ENCODE measurements at places on chromosomes 12 and 14. TPM values are rescaled to one million over a fixed set of nuclear protein-coding genes. Genes with fewer than 3 reads are reported as not detected.
A peak's percentile ranks its signal among the peaks of the same experiment; 100 is the strongest.

- DNase-seq: no peak
- no peaks in the 10 kb centered on the region for H3K4me1 ChIP-seq
- H3K27me3 ChIP-seq: peaks cover 2% of the 10 kb centered on the region
Measured at GRCh38 chr12:98951406-98951805, 306.3 kb downstream of the APAF1 start.

Gene KLRF2
- 1.6 TPM for total RNA-seq

Gene IAPP
- total RNA-seq: not detected

DNA sequence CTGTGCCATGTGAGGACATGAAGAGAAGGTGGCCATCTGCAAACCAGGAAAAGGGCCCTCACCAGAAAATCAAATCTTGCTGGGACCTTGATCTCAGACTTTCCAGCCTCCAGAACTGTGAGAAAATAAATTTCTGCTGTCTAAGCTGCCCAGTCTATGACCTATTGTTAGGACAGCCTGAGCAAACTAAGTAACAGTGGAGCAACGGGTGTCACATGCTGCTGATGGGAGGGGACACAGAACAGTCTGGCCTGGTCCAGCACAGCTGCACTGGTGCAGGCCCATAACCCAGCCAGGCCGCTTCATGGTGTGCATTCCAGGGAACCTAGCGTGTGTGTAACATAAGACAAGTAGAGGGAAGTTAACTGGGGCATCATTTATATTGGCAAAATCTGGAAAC is 42.1 kb downstream of the GRIP1 start:
- no peak overlapping the region for H3K27ac ChIP-seq
- peaks cover 5% of the 10 kb centered on the region for H3K27me3 ChIP-seq
- no peak overlapping the region for H3K4me3 ChIP-seq
- no peak for DNase-seq
- H3K4me1 ChIP-seq: no peaks in the 10 kb centered on the region

DNA sequence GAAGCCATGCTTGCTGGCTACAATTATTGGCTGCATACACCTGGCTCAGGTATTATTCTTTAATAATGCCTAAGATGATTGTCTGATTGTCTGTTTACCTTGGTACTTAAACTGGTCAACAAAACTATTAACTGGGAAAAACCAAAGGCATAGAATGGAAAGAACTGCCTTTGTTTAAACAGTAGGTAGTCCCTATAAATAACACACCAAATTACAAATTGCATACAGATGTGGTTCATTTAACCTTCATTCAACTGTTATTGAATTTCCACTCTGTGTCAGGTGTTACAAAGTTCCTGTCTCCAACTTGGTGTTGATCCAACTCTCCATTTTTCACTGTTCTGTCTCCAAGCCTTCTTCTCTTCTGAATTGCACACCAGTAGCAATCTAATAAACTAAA is 79.8 kb upstream of the FSCB start:
- no peak overlapping the region for H3K4me3 ChIP-seq
- H3K27me3 ChIP-seq: no peaks in the 10 kb centered on the region
- no peak for DNase-seq
- no peaks in the 10 kb centered on the region for H3K36me3 ChIP-seq
- no peaks in the 10 kb centered on the region for H3K4me1 ChIP-seq

DNA sequence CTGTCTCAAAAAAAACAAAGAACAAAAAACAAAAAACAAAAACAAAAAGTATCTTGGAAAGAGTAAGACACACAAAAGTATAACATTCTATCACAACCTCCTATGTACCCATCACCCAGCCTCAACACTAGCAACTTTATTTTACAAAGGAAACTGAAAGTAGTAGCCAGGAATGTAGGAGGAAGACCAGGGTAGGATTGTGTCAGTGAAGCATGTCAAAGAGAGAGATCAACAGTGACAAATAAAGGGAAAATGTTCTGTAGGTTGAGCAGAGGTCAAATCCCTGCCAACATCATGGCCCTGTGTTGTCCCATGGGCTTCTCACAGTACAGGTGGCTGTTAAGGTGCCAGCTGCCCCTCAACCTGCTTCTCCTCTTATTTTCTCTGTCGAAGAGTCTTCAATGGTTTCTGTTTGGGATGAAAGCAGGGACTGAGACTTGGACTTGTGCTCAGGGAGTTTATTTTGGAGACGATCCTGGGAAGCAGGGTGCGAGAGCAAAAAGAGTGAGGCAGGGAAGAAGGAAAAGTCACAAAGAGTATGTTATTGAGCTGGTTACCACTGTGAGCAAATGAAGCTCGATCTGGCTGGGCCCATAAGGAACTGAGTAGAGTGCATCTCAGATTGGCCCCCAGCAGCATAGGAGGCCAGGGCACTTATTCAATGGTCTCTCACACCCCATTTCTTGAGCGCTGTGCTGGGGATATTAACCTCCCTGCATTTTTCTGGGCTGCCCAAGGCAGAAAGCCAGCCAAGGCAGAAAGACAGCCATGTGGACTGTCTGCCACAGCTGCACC is 29.4 kb upstream of the CTDSP2 start:
- H3K36me3 ChIP-seq: no peaks in the 10 kb centered on the region
- H3K27me3 ChIP-seq: peaks cover 7% of the 10 kb centered on the region
- H3K4me3 ChIP-seq: no peak overlapping the region
- DNase-seq: no peak

- H3K27me3 ChIP-seq: no peaks in the 10 kb centered on the region
- DNase-seq: no peak
- H3K4me3 ChIP-seq: no peak overlapping the region
- H3K27ac ChIP-seq: no peak overlapping the region
- no peaks in the 10 kb centered on the region for H3K4me1 ChIP-seq
Measured at GRCh38 chr12:24015833-24016160, 66.3 kb upstream of the SOX5 start.

Gene SLC5A8
- total RNA-seq: not detected

Gene MYO1H
- total RNA-seq: not detected

- H3K4me3 ChIP-seq: no peak overlapping the region
- DNase-seq: peak; percentile 47
- H3K36me3 ChIP-seq: no peaks in the 10 kb centered on the region
Measured at GRCh38 chr12:77133566-77133965, 68.2 kb upstream of the E2F7 start.

GRCh38 chr12:96208801-96209549 is 14.8 kb downstream of the ELK3 start:
- H3K27me3 ChIP-seq: no peaks in the 10 kb centered on the region
- H3K27ac ChIP-seq: no peak overlapping the region

Gene BTG1
- 132 TPM for total RNA-seq

DNA sequence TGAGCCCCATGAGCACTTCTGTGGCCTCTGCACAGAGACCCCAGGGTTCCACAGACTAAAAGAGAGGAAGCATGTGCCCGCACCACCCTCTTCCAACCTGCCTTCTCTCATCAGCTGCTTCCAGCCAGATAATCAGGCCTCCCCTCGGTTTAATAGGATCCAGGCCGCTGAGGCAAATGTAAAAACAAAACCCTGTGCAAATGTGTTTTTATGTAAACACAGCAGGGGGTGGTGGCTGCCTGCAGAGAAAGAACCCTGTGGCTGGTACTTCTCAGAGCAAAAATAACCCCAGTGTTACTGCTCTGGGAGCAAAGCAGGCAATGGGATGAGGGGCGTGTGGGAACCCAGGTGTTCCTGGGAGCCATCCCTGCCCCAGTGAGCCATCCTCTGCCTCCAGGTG is 46.2 kb downstream of the WSCD2 start:
- no peak overlapping the region for H3K27ac ChIP-seq
- H3K36me3 ChIP-seq: no peaks in the 10 kb centered on the region
- H3K27me3 ChIP-seq: peaks cover 6% of the 10 kb centered on the region
- no peaks in the 10 kb centered on the region for H3K4me1 ChIP-seq
- H3K4me3 ChIP-seq: no peak overlapping the region
- DNase-seq: no peak

Gene LRP1-AS
- total RNA-seq: not detected

- H3K36me3 ChIP-seq: peaks cover 6% of the 10 kb centered on the region
- DNase-seq: peak; percentile 74
- H3K4me1 ChIP-seq: peaks cover 37% of the 10 kb centered on the region
- H3K27ac ChIP-seq: peak overlapping the region; percentile 62
- H3K27me3 ChIP-seq: peaks cover 79% of the 10 kb centered on the region
- peak overlapping the region; percentile 75 for H3K4me3 ChIP-seq
Measured at GRCh38 chr14:75277008-75277814, 1.4 kb upstream of the FOS start.

Gene TBX3
- total RNA-seq: not detected

DNA sequence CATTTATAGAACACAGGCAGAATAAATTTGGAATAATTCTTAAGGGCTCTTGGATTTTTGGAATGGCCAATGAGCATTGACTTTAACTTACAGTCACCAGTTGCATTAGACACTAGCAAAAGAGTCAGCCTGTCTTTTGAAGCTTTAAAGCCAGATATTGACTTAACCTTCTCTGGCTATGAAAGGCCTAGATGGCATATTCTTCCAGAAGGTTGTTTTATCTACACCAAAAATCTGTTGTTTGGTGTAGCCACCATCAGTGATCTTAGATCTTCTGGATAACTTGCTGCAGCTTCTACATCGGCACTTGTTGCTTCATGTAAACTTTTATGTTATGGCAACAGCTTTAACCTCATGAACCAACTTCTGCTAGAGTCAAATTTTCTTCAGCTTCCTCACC is 10.4 kb downstream of the PCNX1 start:
- peak overlapping the region; percentile 72 for H3K27ac ChIP-seq
- no peak overlapping the region for H3K4me3 ChIP-seq
- DNase-seq: no peak
- peaks cover 69% of the 10 kb centered on the region for H3K4me1 ChIP-seq
- H3K27me3 ChIP-seq: no peaks in the 10 kb centered on the region

DNA sequence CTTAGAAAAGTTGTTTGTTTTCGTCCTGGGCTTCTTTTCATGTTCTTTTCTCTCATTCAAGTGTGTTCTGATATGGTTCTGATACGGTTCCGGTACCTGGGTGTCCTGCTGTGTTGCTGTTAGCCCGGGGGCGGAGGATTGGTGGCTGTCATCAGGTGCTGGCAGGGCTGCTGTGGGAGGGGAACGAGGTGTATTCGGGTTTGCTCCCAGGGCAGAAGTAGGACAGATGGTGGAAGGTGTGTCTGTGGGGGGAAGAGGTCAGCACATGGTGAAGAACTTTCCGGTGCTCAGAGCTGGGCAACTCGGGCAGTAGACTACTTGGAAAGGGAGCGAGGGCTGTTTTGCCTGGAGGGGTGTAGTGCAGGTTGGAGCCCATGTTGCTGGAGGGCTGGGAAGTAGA is 70.2 kb downstream of the SLC25A47 start:
- H3K27ac ChIP-seq: no peak overlapping the region
- H3K4me1 ChIP-seq: no peaks in the 10 kb centered on the region
- H3K27me3 ChIP-seq: no peaks in the 10 kb centered on the region

DNA sequence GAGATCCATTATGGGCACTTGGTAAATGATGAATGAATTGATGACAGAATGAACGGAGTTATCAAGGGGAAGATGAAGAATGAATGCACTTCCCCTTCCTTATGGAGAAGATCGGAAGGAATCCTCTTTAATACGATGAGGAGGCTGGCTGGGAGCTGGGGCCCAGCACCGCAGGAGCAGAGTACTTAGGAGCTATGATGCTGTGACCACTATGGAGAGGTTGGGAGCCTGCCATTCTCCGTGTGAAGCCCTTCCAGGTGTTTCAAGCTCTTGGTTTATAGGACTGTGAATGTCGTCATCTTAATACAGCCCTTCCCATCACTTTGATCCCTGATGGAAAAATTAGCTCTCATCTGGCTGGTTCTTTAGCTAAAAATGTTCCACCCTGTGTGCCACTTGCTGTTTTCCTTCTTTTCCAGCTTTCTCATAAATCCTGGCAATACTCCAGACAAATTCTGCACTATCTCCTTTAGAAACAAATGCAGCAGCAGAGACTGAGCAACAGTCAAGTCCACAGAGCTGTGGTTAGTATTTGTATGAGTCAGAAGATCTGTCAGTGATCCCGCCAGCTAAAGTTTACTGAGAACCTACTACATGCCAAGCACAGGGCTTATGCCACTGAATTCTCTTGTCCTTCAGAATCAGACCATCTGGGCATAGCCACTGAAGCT is 263.1 kb upstream of the CRY1 start:
- peaks cover 2% of the 10 kb centered on the region for H3K36me3 ChIP-seq
- peaks cover 56% of the 10 kb centered on the region for H3K4me1 ChIP-seq
- peaks cover 2% of the 10 kb centered on the region for H3K27me3 ChIP-seq
- no peak overlapping the region for H3K27ac ChIP-seq

Gene A2M
- total RNA-seq: 0.12 TPM

DNA sequence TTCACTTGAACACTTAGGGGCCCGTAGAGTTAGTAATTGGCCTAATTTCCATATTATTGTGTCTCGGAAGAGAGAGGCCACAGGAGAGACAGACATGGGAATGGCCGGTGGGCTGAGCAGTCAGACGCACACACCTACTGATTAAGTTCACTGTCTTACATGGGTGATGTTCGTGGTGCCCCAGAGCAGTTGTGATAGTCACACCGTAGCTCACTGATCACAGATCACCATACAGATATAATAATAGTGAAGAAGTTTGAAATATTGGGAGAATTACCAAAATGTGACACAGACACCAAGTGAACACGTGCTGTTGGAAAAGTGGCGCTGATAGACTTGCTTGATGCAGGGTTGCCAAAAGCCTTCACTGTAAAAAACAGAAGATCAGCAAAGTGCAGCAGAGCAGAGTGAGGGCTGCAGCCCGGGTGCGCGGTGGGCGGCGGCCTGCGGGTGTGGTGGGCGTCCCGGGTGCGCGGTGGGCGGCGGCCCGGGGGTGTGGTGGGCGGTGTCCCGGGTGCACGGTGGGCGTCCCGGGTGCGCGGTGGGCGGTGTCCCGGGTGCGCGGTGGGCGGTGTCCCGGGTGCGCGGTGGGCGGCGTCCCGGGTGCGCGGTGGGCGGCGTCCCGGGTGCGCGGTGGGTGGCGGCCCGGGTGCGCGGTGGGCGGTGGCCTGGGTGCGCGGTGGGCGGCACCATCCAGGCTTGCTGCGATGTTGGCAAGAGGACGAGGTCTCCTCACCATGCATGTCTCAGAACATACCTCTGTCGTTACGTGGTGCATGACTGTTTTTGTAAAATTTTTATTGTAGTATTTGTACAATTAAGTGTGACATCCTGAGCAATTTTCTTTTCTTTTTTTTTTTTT is 34.3 kb upstream of the TEX22 start:
- no peaks in the 10 kb centered on the region for H3K36me3 ChIP-seq
- no peak for DNase-seq
- peaks cover 11% of the 10 kb centered on the region for H3K27me3 ChIP-seq
- H3K27ac ChIP-seq: no peak overlapping the region

- H3K36me3 ChIP-seq: no peaks in the 10 kb centered on the region
- H3K4me3 ChIP-seq: no peak overlapping the region
- H3K27ac ChIP-seq: no peak overlapping the region
- H3K4me1 ChIP-seq: peaks cover 4% of the 10 kb centered on the region
- no peak for DNase-seq
Measured at GRCh38 chr14:59026081-59026480, 162.4 kb upstream of the DAAM1 start.

Gene ERGIC2
- total RNA-seq: 75.5 TPM

GRCh38 chr12:114425031-114425626 is 19.2 kb upstream of the TBX5 start:
- H3K27ac ChIP-seq: no peak overlapping the region
- H3K4me1 ChIP-seq: no peaks in the 10 kb centered on the region
- no peaks in the 10 kb centered on the region for H3K36me3 ChIP-seq
- no peaks in the 10 kb centered on the region for H3K27me3 ChIP-seq

Gene MAPK1IP1L
- 110 TPM for total RNA-seq

Measured in activated CD8-positive, alpha-beta memory T cell treated with anti-CD3 and anti-CD28 coated beads, Interleukin-2, amount 10 ng/mL, durations not matched to agents 7 days and 5 days (primary cell).